ENCODE measurements at places on chromosomes 5 and 9.

- no peak for DNase-seq
Observed at GRCh38 chr9:123787416-123787815, 142.5 kb downstream of the DENND1A start.

GRCh38 chr9:98182889-98183599, 9.4 kb downstream of the CORO2A start:
- DNase-seq = no peak

DNA sequence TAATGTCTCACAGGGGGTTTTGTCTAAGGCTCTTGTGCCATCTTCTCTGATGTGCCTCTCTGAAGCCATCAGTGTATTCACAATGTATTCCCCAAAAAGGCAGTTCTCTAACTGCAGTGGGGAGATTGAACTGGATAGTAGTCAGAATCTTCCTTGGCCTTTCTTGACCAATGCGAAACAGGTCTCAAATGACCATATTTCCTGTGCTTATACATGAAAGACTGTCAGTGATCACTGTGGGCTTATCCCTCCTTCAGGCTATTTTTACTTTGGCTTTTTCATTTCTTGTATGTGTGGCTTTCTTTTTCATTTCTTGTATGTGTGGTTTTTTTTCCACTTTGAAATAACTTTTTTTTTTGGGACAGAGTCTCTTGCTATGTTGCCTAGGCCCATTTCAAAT, 19.7 kb downstream of the HMGXB3 start:
- no peak for DNase-seq

DNA sequence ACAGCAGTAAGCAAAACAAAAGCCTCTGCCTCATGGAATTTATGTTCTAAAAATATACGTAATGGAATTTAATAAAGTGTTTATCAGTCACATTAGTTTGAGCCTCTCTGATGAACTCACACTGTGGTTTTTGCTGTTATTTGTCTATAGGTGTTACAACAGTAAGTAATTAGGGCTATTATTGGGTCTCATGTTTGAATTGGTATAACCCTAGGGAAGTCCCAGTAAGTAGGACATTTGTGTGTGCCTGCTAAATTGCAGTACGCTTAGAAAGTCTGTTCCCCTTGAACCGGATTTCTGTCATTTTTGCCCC, 197.6 kb downstream of the NR3C1 start:
- DNase-seq = no peak

DNA sequence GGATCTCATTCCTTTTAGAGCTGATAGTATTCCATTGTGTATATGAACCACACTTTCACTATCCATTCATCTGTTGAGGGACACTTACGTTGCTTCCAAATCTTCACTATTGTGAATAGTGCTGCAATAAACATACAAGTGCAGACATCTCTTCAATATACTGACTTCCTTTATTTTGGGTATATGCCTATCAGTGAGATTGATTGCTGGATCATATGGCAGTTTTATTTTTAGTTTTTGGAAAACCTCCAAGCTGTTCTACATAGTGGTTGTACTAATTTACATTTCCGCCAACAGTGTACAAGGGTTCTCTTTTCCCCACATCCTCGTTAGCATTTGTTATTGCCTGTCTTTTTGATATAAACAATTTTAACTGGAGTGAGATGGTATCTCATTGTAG, 33.8 kb upstream of the LECT2 start:
- DNase-seq = no peak

DNA sequence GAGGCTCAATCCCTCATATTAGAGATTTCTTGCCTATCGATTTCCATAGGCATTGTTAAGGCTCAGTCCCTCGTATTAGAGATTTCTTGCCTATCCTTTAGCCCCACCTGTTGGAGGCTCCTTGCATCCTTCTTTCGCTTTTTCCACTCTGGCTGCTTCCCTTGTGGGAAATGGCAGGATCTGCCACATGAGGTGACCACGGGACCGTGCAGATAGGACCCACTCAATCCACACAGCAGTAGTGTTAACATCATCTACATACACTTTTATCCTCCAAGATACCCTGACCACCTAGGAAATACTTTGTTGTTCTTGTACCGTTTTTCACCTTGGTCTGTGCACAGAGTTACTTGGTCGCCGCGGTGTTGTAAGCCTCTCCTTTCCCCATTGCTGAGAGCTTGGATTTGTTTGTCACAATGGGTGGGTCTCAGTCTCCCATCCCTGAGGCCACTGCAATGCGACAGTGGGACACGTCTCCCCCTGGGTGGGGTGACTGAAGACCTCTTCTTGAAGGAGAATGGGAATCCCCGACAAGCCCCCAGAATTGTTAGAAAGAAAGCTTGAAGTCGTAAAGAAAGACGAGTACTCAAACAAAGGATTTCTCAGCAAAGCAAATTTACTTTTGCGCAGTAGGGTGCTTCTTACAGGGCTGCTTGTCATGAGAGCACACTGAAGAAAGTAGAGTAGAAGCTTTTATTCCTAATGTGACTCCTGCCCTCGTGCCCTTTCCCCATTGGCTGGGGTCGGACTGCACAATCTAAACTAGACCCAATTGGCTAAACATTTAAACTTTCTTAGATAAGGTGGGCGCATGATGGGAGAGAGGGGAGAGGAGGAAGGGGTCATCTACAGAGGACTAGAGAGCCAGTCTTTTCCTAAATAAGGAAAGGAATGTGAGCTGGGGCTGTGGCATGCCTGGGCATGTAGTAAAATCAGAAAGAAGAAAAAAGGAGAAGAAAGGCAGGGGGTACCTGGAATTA, 19.8 kb downstream of the IFT74 start:
- DNase-seq = no peak

GRCh38 chr9:86324308-86324707, 29.9 kb downstream of the TUT7 start:
- no peak for DNase-seq

DNA sequence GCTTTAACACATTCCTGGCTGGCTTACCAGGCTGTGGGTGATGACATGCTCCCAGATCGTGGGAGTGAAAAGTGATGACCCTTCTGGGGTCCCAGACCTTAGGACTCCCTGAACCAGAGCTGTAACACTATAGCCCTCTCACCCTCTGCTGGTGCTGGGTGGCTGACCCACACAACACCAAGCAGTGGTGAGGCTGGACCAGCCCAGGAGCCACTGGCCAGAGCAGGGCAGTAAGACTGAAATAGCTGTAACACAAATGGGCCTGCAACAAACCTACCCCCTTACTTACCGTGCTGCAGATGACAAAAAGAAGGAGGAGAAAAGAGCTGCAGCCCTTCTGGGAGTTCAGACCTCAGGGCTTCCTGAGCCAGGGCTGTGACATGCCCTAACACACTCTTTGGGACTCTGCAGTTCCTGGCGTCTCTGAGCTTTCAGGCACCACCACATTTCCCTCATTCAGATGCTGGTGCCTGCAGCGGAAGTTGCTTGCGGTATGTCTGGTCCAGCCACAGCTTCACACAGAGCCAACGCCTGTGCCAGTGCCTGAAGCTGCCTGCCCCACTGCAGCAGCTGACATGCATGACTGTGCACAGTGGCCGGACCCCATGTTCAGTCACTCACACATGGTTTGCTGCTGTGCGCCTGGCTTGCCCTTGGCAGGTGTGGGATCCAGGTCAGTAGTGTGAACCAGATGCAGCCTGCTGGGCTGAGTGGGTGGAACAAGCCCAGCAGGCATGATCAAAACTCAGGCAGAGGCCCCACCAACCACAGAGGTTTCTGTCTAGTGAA, 1247.4 kb downstream of the EFNA5 start:
- DNase-seq = no peak

- DNase-seq = no peak
Observed at GRCh38 chr5:83785176-83785668, 64.6 kb upstream of the HAPLN1 start.

DNA sequence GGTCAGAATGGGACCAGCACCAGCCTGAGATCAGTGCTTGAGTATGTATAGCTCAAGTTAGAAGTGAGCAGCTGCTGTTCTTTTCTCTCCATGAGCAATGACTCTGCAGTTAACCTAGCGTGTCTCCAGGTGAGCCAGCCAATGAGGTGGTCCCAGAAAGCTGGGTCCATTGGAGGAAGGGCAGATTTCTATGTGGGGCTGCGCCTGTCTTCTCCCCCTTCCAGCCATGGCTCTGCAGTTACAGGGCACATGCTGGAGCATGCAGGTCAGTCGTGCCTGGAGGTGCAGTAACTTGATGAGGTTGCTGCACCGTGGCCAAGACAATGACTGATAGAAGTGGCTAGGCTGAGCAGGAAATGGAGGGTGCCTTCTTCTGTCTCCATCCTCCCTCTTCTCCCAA, 29.6 kb upstream of the CXCL14 start:
- DNase-seq = no peak

DNA sequence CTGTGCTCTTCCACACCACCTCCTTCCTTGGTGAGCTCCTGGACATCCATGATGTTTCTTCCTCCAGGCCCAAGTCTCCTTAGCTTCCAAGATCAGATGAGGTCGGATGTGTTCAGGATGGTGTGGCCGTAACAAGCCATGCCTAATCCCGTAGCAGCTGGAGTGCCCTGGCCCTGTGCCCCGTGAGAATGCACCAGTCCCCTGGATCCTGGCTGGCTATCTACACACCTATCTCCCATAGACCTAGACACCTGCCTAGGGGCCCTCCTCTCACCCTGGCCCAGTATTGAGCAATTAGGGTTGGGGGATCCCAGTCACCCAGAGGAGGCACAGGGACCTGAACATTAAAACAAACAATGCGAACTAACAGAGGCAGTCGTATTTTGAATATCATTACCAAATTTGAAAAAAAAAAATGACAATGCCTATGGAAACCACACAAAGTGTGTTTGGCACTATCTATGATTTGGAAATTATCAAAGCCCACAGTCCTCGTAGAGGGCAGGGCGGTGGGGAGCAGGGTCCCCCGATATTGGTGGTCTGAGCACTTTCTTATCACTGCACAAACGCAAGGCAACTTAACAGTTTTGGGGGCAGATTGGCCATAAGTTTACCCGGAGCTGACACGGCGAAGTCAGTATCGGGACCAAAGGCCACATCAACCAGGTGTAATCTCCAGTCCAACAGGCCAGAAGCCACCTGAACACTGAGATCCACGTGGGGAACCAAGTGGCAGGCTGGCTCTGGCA, 13.2 kb downstream of the ENG start:
- no peak for DNase-seq

DNA sequence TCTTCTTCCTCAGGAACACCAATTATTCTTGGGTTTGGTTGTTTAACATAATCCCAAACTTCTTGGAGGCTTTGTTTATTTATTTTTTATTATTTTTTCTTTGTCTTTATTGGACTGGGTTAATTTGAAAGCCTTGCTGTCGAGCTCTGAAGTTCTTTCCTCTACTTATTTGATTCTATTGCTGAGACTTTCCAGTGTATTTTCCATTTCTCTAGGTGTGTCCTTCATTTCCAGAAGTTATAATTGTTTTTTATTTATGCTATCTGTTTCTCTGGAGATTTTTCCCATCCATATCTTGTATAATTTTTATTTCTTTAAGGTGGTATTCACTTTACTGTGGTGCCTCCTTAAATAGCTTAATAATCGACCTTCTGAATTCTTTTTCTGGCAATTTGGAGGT, 8.8 kb upstream of the RIOK2 start:
- no peak for DNase-seq

DNA sequence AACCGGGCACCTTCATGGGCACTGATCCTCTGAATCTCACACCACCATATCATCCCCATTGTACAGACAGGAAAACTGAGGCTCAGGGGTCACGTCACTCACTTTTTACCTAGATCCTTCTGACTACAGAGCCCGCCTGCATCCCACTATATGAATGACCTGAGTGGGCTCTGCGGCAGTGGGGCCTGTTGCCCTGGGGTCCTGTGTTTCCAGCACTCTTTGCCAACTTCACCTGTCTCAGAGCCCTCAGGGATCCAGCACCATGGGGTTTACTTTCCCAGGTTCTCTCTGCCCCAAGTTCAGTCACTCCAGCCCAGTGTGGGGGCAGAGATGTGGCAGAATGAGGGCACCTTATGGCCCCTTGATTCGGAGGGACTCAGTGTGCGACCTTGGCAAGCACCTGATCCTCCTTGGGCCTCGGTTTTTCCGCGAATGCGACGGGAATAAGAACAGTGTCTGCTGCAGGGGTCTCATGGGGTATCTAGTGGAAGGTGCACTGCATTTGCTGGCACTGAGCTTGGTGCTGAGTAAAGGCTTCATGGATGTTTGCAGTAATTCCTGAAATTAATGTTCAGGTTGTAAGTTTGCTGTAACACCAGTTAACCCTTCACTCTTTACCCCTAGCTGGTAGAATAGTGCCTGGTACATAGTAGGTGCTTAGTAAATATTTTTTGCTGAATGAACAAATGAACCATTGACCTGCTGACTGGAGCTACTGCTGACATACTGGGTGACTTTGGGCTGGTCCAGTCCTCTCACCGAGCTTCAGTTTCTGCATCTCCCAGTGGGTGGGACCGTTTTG, 47.1 kb upstream of the BOD1 start:
- DNase-seq = no peak

GRCh38 chr5:176133877-176134276, 104.3 kb upstream of the SIMC1 start:
- DNase-seq = no peak

DNA sequence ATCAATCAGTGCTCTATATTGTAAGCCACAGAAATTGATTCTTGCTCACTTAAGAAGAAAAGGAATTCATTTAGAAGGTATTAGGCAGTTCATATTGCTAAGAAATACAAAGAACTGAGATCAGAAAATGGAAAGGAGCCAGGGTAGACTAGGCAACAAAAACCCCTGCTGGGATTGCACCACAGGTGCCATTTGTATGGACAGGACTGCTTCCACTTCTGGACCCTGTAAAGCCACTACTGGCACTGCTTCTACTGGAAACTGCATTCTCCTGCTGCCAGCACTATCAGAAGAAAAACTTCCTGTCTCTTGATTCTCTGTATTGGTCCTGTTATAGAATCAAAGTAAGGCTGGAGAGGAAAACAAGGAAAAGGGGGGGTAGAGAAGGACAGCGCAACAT, 45.9 kb downstream of the CERT1 start:
- DNase-seq = no peak

GRCh38 chr9:126893079-126893478, 21.5 kb upstream of the RALGPS1 start:
- DNase-seq = no peak

DNA sequence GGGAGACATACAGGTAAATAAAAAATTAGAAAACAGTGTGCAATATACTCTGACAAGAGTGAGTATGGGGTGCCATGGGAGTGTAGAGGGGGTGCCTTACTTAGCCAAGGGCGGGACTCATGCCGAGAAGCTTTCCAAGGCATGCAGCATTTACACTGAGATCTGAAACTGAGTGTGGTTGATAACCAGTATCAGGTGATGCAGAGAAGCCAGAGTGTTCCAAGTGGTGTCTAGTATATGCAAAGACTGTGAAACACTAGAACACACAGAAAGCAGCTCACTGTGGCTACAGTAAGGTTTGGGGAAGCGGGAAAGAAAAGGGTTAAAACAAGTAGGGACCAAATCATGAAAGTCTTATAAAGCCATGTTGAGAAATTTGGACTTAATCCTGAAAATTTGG, 30.5 kb upstream of the ERBIN start:
- DNase-seq = no peak

- no peak for DNase-seq
Observed at GRCh38 chr9:98185021-98185567, 7.3 kb downstream of the CORO2A start.

DNA sequence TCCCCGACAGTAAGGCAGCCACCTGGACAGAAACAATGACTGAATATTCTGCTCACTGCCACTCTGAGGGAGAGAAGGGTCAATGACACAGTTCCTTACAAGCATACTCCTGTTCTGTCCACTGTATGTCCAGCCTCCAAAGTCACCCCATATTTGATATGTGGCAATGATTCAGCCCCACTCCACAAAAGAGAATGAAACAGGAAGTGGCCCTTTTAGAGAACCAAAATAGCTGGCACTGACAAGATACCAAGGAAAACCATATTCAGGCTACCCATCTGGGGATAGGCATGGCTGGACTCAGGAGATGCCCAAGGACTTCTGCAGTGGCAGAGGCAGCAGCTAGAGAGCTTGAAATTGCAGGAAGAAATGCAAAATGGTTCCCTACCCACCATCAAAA, 12.8 kb upstream of the GFRA3 start:
- no peak for DNase-seq

Measured in heart left ventricle (tissue), 16 donors.